ENCODE measurements at places on chromosomes 16 and 17.

- DNase-seq, result no peak
These were observed 34.0 kb downstream of the RAB11FIP4 start for GRCh38 chr17:31425282-31426040.

DNA sequence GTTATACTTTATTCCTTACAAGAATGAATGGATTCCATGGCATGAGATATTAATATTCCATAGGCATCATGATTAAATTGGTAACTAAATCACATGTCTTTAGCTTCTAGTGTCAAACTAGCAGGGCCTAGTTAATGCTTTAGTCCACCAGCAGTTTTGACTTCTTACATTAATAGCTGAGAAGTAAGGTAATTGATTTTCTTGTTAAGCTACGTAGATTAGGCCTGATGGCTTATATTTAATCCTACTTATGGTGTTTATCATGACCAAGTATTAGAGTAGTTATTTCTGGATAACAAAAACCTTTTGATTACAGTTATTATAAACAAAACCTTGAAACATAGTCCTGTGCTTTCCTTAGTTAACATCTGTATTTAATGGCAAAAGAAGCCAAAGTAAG is 184.5 kb downstream of the TANC2 start:
- no peak for DNase-seq

- DNase-seq, result no peak
These were observed 12.6 kb upstream of the CLUH start for GRCh38 chr17:2723997-2724783.

DNA sequence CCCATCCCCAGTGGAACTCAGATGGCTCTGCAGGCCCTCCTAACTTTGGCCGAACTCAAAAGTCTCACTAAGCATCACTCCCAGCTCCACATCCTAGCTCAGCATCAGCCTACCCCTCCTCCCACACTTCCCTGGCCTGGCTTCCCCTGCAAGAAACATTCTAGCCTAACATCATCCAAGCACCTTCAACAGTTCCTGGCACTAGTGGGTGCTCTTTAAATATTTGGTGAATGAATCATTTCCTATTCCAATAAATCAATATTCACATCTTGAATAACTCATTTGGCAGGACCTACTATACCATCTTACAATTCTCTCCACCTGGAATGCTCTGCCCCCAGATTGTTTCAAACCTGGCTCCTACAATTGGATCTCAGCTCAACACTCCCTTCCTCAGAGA is 11.0 kb upstream of the BBS2 start:
- no peak for DNase-seq

DNA sequence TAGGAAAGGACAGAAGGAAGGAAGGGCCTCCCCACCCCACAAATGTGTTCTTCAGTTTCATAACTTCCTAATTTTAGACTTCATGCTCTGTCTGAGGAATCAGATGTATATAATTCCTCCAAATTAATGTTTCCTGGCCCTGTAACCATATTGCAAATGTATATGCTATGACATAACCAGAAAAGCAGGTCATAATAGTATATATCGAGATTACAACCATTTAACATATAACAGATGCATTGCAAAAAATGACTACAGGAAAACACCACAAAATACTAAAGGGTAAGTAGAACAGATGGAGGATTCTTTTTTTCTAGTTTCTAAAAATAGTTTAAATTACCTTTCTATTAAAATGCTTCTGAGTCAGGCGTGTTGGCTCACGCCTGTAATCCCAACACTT is 3.1 kb upstream of the EXOC7 start:
- DNase-seq, result no peak

GRCh38 chr17:55785181-55785580 is 34.3 kb downstream of the PCTP start:
- no peak for DNase-seq

DNA sequence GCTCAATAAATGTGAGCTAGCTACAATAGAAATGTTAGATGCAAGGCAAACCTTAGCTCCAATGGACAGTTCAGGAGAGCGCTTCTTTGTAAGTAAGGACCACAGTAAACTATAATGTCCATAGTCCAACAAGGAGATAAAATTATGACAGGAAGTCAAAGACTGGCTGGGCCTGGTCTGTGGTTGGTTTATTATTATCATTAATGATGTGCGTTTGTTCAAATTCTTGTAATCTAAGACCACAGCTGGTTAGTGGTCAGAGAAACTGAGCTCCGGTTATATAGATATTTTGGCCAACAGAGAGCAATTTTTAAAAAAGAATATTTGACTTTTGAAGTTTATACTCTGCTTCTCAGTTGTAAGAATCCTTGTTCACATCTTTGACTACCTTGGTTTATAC is 4.7 kb upstream of the CMTM2 start:
- DNase-seq, result no peak

DNA sequence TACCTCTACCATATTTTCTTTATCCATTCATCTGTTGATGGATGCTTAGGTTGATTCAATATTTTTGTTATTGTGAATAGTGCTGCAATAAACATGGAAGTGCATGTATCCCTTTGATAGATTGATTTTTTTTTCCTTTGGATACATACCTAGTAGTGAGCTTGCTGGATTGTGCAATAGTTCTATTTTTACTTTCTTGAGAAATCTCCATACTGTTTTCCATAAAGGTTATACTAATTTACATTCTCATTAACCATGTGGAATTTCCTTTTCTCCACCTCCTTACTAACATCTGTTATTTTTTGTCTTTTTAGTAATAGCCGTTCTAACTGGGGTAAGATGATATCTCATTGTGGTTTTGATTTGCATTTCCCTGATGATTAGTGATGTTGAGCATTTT is 124.6 kb upstream of the TOX3 start:
- DNase-seq, result no peak

- DNase-seq, result no peak
These were observed 168.4 kb downstream of the ENGASE start for GRCh38 chr17:79242873-79243602.

- no peak for DNase-seq
These were observed 3.0 kb downstream of the PIPOX start for GRCh38 chr17:29045734-29046472.

DNA sequence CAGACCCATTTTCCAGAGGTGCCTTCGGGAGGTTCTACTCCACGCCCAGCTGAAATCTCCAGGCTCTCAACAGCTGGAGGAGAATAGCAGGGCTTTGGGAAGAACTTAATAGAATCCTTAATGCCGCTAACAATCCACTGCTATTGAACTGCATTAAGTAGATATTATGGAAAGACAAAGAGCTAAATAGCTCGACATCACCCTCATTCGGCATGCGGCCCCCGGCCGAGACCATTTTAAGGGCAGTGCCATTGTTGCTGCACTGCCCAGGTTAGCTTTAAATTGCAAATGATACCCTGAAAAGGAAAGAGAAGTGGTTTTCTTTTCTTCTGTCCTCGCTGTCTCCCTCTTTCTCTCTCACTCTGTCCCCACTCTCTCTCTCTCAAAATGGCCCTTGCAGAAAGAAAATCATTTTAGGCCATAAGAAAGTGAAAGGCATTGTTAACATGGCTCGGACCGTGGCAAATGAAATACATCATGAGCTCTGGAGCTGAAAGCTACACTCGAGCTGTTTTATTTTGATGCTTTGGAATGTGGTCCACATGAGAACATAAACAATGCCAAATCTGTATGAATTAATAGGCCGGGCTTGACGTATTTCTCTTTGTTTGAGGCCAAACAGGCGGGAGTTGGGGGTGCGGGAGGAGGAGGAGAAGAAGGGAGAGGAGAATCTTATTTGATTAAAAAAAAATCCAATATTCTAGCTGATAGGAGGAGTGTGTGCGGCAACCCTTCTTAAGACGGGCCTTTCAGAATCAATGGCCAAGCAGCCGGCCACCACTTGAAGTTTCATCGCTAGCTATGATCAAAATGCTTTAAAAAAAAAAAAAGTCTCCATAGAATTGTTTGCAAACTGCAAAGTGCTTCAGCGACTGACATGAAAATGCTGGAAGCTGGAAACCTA is 298.8 kb upstream of the IRX3 start:
- no peak for DNase-seq

DNA sequence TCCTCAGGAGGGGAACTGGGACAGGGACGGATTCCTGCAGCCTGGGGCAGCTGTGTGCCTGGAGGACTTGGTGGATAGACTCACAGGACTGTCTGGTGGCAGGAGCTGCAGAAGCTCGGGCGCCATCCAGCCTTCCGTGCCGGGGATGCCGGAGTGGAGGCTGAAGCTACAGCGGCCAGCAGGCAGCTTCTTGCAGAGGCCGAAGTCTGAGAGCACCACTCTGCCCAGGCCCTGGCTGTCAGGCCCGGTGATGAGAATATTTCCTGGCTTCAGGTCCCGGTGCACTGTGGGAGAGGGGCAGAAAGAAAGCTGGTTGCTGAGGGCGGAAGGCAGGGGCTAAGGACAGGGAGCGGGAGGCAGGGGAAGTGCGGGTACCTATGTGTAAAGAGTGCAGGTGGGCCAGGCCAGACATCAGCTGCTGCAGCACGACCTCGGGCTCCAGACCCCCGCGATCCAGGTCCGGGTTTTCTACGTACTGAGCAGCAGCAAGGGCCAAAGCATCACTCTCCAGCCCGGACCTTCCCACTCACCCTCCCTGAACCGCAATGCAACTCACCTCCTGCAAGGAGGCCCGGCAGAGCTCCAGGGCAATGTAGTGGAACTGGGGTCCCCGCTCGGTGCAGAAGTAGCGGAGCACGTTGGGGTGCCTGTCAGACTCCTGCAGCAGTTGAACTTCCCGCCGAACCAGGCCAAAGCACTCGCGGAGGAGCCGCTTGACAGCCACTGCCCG is 16.1 kb downstream of the PLK1 start:
- no peak for DNase-seq

GRCh38 chr16:25155553-25156460 is 44.3 kb downstream of the LCMT1 start:
- no peak for DNase-seq

DNA sequence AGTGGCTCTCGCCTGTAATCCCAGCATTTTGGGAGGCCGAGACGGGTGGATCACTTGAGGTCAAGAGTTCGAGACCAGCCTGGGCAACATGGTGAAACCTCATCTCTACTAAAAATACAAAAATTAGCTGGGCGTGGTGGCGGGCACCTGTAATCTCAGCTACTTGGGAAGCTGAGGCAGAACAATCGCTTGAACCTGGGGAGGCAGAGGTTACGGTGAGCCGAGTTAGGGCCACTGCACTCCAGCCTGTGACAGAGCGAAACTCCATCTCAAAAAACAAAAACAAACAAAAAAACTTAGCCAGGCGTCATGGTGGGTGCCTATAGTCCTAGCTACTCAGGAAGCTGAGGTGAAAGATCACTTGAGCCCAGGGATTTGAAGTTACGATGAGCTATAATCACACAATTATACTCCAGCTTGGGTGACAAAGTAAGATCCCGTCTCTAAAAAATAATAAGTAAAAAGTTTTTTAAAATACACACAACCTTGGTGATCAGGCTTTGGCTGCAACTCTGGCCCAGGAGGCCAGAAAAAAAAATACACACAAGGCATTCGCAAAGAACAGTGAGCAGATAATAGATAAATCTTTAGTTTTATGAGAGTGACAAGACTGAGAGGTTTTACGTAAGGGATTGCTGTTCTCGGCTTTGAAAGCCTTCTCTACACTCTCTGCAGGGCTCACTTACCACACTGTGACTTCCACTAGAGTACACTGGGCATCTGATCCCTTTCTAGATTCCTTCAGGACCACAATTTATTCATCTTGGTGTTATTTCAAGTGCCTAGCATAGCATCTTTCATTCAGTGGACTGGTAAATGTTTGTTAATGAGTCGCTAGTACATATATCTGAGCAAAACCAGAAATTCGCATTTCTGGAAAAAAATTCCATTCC is 5.9 kb downstream of the GSPT1 start:
- DNase-seq, result no peak

- DNase-seq, result no peak
These were observed 118.5 kb downstream of the C16orf78 start for GRCh38 chr16:49491771-49492761.

DNA sequence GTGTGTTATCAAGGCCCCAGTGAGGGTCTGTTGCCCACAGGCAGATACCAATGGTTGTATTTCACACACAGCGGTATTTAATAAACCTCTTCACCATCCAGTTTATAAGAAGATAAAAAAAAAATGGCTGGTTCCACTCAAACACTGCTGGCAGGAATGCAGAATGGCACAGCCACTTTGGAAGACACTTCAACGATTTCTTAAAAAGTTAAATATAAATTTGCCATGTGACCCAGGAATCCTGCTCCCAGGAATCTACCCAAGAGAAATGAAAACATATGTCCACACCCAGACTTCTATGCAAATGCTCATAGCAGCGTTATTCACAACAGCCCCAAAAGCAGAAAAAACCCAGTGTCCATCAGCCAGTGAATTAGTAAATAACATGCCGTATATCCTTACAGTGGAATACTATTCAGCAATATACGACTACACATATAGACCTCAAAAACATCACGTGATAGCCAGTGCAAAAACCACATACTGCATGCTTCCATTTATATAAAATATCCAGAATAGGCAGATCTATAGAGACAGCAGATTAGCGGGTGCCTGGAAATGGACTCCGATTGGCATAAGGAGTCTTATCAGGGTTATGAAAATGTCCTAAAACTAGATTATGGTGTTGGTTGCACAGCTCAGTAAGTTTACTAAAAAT is 38.7 kb downstream of the XYLT1 start:
- no peak for DNase-seq

- no peak for DNase-seq
These were observed 48.9 kb downstream of the SNX29 start for GRCh38 chr16:12025472-12025871.

GRCh38 chr17:48357779-48358602 is 72.0 kb downstream of the SKAP1 start:
- DNase-seq, result no peak

DNA sequence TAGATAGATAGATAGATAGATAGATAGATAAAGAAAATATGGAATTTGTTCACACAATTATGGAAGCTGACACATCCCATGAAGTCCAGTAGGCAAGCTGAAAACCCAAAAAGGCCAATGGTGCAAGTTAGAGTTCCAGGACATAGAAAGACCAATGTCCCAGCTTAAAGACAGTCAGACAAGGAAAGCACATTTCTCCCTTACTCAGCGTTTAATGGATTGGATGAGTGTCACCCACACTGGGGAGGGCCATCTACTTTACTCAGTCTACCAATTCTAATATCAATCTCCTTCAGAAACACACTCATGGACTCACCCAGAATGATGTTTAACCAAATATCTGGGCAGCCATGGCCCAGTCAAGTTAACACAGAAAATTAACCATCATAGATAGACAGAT is 327.7 kb upstream of the CDH11 start:
- no peak for DNase-seq

DNA sequence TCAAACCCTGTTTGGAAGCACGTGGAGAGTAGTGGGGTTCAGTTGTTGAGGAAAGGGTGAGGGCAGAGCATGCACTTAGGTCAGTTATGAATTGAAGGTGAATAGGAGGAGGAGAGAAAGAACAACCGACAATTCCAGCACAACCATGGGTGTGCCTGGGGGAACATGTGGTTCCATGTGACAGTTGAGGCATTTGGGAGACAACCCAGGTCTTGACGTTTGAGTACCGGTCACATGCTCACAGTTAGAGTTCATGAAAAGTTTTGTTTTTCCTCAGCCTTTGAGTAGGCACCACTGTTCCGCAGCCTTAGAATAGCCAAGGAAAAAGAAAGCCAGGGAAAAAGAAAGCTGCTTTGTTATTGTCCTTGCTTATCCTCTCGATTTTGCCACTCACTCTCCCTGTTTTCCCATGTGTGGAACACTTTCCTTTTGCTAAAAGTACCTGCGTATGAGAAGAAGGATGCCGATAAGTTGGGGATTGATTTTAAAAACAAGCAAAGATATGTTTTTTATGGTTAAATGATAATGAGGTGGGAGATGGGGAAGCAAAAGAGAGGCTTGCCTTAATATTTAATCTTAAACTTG is 25.6 kb upstream of the ABCC11 start:
- no peak for DNase-seq
